ENCODE measurements at places on chromosomes 2 and 18.

DNA sequence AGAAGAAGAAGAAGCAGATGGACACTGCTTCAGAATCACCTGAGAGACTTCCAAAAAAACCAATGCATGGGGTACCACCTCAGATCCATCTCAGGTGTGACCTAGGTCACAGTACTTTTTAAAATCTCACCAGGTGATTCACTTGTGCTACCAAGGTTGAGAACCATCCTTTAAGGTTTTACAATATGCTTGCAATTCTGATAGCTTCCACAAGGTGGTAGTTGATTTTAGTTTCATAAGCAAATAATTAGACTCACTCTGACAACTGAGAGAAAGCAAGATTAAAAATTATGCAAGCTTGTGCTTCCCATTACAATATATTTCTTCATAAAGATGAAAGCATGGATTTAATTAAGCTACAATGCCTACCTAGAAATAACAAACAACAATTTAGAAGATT is 355.1 kb downstream of the EN1 start:
- DNase-seq = no peak

DNA sequence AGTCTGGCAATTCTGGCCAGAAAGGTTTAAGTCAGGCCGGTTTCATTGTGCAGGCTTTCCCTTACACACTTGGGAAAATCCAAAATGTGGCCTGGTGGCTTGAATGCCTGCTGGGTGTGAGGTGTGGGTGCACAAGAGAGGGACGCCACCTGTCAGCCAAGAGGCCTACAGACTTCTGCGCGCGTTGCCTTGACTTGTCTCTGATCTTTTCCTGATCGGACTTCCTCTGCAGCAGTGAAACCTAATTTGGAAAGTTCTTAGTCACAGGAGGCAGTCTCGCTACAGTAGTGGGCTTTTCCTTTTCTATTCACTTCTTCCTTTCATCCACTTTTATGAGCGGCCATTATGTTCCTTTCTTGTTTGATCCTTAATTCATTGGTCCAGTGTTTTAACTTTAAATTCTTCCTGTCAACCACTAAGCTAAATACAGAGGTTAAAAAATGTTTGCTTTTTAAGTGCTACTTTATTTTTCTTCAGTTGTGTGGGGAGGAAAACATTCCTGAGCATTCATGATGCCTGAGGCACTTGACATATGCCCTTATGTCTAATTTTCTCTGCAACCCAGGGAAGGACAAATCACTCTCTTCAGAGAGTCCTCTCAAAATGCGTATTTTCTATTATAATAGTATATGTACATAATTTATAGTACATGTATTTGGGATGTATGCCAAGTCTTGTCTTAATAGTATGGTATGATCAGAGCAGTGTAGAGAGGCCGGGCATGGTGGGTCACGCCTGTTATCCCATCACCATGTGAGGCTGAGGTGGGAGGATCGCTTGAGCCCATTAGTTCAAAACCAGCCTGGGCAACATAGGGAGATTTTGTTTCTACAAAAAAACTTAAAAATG is 128.9 kb downstream of the WDSUB1 start:
- DNase-seq = no peak

DNA sequence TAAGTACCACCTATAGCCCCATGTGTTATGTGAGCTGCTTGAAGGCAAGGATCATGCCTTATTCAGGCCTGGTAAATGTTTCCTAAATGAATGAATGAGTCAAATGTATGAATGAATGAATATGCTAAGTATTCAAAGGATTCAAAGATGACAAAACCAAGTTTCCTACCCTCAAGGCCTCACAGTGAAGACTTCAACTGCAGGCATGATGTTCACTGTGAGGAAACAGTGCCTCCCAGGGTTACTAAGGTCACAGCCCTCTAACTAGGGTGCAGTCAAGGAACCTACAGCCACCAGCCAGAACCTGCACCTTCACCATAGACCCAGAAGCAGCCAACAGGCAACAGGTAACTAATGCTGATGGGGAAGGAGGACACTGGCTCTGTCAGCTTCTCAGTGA is 69.3 kb downstream of the SUMO1 start:
- DNase-seq = no peak

DNA sequence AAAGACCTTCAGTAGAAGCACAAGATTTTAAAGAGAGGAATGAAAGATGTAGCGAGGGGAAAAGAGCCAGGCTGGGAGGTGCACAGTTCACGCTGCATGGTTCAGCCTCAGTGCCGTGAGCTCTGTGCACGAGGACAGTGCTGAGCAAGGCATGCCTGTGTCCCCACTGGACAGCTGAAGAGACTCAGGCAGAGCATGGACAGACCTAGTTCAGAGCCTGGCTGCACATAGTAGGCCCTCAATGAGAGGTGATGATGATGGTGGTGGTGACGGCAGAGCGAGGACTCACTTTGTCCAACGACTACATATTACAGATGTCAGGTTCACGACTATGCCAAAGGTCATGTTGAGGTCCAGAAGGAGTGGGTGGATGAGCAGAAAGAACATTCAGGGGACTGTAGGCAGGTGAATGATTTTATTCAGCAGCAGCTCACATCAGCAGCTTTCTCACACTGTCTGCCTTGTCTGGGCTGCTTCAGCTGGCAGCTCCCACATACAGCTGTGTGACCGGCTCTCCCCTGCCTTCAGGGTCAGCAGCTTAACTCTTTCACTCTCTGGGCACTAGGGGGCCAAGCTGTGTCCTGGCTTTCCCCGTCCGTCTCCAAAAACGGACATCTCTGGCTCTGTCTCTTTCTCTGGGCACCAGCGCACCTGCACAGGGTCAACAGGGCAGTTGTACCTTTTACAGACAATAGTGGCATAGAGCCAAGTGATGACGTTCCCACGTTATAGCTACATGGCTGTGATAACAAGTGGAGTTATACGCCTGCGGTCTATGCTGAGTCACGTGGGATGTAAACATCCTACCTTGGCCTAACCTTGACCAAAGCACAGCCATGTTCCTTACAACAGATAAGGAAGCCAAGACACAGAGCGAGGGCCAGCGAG is 128.8 kb upstream of the MSH6 start:
- DNase-seq = no peak

DNA sequence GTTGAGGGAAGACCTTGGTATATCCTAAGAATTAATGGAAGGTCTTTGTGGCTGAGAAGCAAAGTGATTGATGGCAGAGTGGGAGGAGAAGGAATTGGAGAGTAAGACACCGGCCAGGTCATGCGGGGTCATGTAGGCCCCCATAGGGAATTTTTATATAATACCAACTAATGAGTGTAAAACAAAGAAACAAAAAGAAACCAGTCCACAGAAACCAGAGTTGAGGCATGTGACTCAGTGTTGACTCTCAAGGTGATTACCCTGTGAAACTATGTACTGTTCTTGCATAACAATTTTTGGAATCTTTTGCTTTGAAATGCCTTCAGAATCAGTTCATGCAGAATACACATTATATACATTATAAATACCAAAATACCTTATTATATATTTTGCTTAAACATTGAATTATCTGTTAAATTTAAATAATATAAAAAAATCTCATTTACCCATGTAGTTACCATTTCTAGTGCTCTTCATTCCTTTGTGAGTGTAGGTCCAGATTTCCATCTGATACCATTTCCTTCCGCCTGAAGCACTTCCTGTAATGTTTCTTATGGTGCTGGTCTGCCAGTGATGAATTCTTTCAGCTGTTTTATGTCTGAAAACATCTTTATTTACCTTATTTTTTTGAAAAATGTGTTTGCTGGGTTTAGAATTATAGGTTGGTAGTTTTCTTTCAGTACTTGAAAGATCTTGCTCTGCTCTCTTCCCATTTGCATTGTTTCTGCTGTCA is 8.6 kb downstream of the CLIP4 start:
- no peak for DNase-seq

DNA sequence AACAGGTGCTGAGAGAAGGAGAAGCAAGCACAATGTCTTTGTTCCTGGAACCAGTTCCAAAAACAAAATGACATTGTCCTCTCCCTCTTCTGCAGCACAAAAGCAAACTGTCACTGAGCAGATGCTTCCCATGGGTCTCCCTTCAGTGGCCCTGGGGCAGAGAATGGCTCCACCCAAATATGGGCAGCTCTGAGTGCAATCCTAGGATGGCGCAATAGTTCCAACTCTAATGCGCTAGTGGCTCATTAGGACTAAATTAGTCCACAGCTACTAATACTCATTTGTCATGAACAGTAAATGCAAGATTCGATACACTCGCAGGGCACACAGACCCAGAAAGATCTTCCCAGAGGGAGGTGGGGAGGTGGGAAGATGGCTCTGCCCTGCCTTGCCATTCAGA is 205.2 kb upstream of the CHAC2 start:
- DNase-seq = no peak

DNA sequence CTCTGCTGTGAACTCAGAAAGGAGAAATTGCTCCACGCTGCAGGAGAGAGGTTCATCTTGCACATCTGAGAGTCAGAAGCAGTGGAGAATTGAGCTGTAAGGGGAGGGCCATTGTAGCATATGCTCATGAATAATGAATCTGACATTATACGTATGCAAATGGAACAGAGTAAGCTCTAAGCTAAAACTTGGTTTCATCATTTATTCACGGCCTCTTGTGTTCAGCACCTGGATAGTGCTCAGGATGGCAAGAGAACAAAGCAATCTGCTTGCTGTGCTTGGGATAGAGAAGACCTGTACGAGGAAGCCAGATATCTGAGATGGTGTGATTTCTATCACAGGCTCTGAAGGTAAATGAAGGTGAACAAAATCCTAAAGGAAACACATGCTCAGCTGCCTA is 87.9 kb upstream of the GCFC2 start:
- DNase-seq = no peak

- DNase-seq = no peak
Observed at GRCh38 chr18:3029215-3029952, 16.4 kb upstream of the LPIN2 start.

- no peak for DNase-seq
Observed at GRCh38 chr2:149149007-149149297, 110.5 kb downstream of the LYPD6B start.

GRCh38 chr18:53142005-53142404 is 802.0 kb downstream of the DCC start:
- DNase-seq = no peak

DNA sequence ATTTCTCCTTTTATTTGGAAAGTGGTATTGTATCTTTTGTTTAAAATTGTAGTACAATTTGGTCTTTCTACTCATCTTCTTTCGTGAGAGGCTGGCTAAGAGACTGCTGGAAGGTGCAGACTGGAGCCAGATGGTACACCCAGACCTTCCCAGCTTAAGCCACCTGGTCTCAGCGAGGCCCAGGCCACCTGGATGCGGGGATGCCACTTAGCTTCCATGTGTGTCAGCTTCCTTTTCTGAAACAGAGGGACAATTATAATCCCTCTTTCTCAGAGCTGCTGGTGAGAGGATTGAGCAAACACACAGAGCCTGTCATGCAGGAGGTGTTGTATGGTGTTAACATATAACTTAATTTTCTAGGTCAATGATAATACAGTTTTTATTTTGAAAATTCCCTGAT is 17.4 kb downstream of the FARP2 start:
- DNase-seq = no peak

GRCh38 chr2:218066926-218067515 is 2.0 kb upstream of the RUFY4 start:
- DNase-seq = no peak

DNA sequence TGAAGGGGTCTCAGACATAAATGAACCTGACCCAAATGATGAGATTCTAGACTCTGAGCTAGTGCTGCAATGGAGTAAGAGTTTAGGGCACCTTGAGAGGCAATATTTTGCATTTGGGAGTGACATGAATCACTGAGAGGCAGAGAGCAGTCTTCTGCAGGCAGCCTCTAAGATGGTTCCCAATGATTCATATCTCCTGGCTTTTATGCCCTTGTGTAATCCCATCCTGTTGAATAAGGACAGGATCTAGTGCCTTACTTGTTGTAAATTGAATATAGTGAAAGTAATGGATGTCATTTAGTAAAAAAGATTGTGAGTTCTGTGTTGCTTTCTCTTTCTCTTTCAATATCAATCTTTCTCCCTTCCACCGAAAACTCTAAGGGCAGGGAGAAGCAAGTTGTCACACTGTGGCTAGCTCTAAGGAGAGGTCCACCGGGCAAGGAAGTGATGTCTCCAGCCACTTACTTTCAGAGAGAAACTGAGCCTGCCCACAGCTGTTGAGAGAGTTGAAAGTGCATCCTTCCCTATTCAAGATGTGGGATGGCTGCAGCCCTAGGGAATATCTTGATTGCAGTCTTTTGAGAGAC is 144.7 kb downstream of the TRIB2 start:
- DNase-seq = no peak

DNA sequence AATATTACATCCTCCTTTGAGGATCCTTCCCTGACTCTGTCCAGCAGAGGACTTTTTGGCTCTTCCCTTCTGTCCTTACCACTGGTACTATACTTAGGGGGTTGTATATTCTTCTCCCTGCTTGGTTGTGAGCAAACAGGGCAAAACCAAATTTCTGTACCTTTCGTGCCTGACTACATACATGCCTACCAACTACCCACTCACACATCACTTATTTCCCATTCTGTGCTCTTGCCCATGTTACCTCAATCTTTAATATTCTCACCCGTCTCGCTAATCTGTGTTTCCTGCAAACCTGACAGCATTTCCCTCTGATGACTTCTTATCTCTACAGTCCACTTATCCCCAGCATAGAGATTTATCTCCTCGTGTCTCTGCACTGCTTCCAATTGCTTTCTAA is 58.6 kb downstream of the FTCDNL1 start:
- no peak for DNase-seq

- DNase-seq = no peak
Observed at GRCh38 chr2:63049970-63050333, 678 bp upstream of the OTX1 start.

DNA sequence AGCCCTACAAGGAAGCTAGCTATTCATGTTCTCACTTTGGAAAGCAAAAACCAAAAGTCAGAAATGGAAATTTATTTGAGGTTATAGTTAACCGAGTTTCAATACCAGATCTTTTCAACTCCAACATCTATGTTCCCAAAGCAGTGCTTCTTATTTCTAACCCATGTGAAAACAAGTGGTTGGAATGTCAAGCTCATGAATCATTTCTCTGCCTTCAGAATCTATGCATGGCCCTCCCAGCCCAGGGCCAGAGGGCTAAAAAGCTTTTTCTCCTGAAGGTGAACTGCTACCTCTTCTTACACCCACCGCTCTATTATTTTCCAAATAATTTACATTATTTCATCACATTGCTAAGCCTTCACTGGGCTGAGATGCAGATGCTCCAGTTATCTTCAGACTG is 158.4 kb downstream of the SP3 start:
- DNase-seq = no peak

DNA sequence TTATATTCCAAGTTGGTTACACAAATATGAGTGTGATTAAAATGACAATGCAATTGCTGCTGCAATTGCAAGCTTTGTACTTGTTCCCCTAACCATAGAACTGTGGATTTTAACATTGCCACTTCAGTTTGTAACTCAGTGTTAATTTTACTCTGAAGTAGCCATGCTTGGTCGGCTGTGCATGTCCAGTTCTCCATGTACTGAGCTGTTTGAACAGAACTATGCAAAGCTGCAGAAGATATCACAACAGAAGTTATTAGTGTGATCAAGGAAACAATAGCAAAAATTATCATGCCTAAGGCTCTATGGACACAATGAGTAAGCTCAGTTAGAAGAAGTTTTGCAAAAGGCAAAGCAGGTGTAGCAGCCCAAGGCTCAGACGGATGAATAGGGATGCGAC is 45.3 kb downstream of the CXCR4 start:
- no peak for DNase-seq

GRCh38 chr2:64787698-64788097 is 134.0 kb upstream of the SERTAD2 start:
- no peak for DNase-seq

GRCh38 chr2:127085317-127085681 is 21.7 kb downstream of the BIN1 start:
- peak; percentile 38 for DNase-seq

- DNase-seq = no peak
Observed at GRCh38 chr18:78125206-78125896, 854.3 kb upstream of the SALL3 start.

GRCh38 chr2:96163768-96164429 is 18.7 kb upstream of the DUSP2 start:
- peak; percentile 86 for DNase-seq
